Stimulated activated CD8-positive, alpha-beta memory T cell treated with anti-CD3 and anti-CD28 coated beads, Interleukin-4, amount 100 ng/mL, for 1 hour (primary cell): ENCODE measurements at places on chromosomes 6 and 20.

GRCh38 chr6:157831424-157832249 lies 8.6 kb downstream of the SNX9 start:
- DNase-seq, result no peak

DNA sequence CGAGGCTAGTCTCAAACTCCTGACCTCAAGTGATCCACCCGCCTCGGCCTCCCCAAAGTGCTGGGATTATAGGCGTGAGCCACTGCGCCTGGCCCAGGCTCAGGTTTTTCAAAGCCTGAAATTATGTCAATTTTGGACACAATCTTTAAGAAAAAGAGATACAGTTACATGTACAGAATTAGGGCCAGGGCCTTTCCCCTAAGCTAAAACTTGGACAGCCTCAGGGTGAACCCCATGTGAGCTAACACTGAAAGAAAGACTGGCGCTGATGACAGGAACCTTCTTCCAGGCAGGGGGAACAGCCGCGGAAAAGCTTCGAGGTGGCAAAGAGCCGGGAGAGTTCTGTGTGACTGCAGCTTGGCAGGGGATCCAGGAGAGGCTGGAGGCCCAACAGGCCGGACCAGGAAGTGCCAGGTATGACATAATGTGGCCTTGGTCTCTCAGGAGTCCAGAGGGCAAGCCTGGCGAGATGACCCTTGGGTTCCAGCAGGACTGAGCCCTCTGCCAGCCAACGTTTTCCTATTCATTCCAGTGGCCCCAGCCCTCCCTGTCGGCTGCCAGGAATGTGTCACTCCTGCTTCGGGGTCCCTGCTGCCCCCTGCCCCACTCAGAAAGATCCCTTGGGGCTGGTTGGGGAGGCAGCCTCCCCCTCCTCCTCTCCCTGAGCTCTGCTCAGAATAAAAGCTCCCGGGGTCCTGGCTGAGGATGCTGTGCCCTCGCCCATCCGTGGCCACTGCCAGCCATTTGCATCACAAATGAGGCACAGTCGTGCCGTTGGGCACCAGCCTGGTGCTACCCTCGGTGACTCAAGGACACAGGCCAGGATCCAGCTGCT lies 37.3 kb downstream of the RBM38 start:
- DNase-seq, result no peak

GRCh38 chr20:57658833-57659516 lies 38.7 kb upstream of the ZBP1 start:
- DNase-seq, result no peak

- no peak for DNase-seq
Observed at GRCh38 chr20:52924411-52925271, 47.5 kb upstream of the TSHZ2 start.

DNA sequence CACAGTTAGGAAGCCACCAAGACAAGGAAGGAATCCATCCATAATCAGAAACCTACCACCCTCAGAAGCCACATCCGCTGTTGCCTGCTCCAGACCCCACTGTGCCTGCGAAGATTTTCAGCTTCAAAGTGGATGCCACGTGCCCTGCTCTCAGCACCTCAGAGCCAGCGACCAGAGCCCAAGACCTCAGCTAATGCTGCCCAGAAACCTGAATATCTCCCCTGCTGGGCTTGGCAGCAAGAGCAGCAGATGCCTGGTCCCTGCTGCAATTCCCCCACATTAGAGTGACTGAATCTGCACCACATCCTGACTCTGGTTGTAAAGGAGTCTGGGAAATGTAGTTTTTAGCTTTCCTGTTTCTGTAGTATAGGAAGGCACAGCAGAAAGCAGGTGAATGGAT lies 10.7 kb upstream of the ULBP3 start:
- no peak for DNase-seq

DNA sequence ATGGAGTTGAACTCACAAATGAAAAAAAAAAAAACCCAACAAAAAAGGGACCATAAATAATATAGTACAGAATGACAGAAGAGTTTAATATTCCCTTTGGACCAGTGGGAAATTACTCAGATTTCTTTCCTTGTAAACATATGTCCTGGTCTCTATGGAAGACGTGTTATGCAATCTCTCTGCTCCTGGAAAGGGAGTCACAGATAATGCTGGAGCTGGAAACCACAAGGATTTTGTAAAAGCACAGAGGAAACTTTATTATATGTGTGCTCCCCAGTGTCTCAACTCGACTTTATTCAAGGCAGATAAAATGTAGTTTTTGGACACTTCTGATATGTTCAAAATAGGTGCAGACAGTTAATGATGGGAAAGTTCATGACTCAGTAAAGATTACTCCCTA lies 88.1 kb upstream of the ZFP64 start:
- DNase-seq, result no peak

DNA sequence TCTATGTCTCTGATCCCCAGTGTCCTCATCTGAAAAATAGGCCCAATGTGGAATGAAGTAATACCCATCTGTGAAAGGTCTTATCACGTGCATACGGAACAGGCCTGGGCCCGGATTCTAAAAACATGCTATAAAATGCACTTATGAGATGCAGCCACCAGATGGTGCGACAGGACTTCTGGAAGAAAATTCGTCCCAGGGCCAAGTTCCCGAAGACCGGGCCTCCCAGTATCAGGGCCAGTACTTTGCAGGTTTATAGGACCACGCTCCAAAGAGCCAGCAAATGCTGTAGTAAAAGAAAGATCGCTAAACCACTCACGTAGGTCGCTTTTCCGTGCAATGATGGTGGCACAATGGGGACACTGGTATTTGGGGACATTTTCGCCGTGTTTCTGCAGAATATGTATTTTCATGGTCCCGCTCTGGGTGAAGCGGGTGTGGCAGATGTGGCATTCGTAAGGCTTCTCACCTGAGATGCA lies 10.6 kb downstream of the CTCFL start:
- DNase-seq, result no peak

DNA sequence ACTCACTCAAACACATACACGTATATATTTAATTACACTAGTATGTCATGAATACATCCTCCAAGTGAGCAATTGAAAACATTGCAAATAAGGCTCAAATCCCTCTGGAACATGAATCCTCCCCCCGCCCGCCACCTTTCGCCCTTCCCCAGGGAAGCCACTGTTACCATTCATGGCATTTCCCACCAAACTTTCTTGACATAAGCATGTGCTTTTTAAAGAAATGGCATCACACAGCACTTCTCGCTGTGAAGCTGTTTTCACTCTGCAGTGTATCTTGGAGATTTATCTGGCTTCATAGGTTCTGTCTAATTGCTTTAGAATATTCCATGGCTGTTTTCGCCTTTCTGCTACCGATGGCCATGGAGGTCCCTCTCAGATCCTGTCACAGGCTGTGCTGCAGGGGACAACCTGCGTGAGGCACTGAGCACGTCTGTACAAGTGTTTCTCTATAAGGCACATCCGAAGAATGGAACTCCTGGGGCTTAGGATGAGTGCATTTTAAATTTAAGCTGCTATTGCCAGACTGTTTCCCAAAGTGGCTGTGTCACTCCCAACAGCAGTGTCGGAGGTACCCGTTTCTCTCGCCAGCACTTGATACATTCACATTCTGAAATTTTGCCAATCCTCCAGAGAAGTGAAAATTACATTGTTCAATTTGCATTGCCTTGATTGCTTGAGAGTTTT lies 22.2 kb upstream of the PHACTR3 start:
- DNase-seq, result no peak

- DNase-seq, result no peak
Observed at GRCh38 chr6:169288591-169288990, 34.9 kb upstream of the THBS2 start.

DNA sequence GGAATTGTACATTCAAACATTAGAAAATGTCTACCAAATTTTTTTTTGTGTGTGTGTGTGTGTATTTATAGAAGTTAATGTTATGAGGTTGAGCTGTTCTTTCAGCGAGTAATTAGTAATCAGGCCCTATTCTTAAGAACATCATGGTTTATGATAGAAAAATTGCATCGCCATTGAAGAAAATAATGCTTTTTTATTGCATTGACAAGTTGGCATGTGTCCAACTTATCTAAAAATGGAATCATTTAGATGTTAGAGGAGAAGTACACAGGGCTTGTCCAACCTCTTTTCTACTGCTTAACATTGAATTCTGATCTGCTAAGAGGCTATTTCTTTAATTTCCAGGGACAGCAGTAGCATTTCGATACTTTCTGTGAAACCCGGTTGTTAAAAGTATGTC lies 61.6 kb upstream of the ADGRG6 start:
- no peak for DNase-seq

GRCh38 chr20:61809006-61809770 lies 256.5 kb downstream of the TAF4 start:
- DNase-seq, result no peak

DNA sequence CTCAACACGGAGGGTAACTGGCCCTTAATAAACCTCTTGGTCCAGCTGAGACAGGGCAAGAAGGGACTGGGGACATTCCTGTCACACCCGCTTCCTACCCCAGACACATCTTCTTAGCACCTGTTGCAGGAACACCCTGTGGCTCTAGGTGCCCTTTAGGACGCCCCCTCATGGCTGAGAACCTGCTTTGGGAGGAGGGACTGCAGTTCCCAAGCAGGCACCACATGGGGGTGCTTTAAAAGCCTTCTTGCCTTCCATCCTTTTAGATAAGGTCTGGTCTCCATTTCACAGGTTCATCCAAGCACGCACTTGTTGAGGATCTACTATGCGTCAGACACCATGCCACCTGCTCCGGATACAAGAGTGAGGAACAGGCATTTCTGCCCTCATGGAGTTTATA lies 26.6 kb downstream of the NSFL1C start:
- DNase-seq, result no peak

DNA sequence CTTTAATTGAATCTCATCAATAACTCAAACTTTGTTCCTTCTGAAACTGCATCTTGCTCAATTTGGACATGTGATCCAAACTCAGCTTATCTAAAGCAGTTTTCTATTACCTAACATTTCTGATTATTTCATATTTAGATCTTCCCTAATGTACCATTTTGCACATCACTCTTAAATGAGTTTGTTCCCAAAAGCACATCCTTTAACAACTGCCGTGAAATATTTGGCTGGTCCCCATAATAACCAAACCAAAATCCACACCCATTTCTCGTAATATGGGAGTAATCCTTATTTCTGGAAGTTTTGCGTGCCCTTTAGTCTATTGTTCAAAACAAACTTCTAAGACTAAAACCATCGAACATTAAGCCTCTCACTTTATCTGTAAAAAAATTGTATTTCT lies 94.9 kb downstream of the TASP1 start:
- DNase-seq, result no peak

DNA sequence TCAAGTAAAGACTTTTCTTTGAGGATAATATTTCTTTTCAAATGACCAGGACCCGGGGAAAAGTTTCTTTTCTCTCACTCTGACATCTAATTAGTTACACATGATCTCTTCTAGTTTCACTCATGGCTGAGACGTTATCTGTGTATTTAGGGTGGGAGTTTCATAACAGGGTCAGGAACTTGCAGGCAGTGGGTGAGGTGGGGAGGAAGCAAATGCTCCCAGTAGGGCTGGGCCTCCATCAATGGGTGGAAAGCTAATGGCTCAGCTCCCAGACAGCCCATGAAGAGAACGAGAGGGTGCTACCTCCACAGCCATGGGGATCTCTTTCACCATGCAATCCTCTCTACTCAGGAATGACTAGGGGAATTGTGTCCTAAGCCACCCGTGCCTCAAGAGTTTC lies 119.3 kb downstream of the F13A1 start:
- DNase-seq, result no peak

DNA sequence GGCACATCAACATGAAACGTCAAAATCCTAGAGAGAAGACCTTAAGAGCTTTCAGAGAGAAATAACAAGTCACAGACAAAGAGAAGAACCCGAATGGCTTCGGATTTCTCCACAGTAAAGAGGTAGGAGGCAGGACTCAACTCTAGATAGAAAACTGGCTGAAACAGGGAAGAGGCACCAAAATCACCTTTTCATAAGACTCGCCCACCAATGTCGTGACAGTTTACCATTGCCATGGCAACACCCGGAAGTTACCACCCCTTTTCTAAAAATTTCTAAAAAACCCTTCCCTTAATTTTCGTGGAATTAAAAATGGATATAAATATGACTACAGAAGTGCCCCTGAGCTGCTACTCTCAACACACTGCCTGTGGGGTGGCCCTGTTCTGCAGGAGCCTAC lies 12.3 kb upstream of the DEFB121 start:
- DNase-seq, result no peak

DNA sequence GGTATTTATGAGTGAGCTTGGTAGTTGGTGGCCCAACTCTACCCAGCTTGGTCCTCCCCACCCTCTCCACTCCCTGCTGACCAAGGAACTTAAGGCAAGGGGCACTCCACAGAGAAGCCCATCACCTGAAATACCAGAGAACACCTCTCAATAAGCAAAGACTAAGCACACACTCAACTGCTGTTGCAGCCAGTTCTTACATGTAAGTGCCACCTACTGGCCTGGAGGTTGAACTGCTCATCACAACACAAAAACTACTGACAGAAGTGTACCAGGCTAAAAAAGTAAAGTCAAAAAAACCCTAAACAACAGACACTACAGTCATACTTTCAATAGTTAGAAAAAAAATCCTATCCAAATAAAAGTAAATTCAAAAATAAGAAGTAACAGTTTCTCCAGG lies 146.2 kb downstream of the FAM83B start:
- DNase-seq, result no peak

- DNase-seq, result no peak
Observed at GRCh38 chr6:116997496-116997895, 120.5 kb downstream of the RFX6 start.

DNA sequence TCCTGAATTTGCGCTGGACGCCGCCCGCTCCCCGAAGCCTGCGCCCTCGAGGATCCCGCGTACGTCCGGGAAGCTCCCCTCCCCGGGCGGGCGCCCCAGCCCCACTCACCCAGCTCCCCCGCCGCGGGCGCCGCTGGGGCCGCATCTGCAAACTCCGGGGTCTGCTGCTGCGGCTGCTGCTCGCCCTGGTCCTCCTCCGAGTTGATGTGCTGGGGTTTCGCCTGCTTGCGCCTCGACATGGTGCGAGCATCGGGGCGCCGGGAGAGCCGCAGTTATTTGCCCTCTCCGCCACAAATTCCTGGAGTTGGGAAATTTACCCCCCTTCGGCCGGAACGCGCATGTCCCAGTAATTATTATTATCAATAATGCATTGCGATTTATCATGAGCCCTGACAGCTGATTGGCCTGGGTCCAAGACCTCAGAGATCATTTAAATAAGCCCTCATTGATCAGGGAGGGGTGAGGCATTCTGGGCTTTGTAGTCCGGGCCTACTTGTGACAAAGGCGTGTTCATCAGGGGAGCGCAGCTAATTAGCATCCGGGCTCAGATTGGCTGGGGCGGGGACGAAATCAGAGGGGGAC lies at the start of gene SALL4:
TSS of gene SALL4 (minus strand) at position 352 of the 582 bp plus-strand sequence. CDS start at position 239, 113 bp downstream.
- no peak for DNase-seq
